ENCODE measurements at places on chromosomes 2 and 18. TPM values are rescaled to one million over a fixed set of nuclear protein-coding genes. Genes with fewer than 3 reads are reported as not detected.

DNA sequence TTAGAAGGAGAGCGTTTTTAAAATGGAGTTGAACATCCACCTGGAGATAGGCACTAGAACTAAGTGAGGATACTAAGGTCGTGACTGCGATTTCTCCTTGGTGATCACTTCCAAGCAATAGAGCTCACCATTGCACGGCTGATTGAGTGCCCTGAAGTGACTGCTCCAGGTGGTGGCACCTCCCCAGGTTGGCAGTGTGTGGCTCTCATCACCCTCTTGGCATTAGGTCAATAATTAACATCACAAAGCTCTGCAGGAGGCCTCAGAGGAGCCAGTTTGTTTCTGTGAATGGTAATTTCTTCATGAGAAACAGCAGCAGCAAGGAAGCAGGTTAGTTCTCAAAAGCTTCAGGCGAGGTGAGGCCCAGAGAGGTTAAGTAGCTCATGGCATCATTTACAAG, 259.6 kb downstream of the CLIP4 start:
- DNase-seq = no peak
- no peaks in the 10 kb centered on the region for H3K36me3 ChIP-seq
- no peaks in the 10 kb centered on the region for H3K27me3 ChIP-seq
- no peaks in the 10 kb centered on the region for H3K4me1 ChIP-seq

DNA sequence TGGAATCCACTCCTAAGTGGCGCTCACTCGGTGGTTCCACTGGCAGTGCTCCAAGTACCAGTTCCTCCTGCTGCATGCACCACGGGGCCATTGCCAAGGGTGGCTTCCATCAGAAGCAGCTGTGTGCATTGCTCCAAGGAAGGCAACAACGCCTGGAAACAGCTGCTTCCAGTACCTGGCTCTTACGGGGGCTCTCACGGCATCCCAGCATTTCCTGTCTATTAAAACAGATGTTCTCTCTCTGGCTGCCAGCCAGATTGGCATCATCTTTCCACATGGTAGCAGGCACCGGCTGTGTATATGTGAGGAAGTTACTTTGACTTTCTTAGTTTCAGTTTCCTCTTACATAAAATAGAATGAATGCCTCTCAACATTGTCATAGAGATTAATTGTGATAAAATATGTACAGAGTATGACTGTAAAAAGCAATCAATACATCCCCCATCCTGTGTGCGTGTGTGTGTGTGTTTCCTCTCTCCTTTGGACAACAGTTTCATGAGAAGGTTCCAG, 84.9 kb downstream of the CMPK2 start:
- no peaks in the 10 kb centered on the region for H3K27me3 ChIP-seq
- H3K4me1 ChIP-seq = peaks cover 7% of the 10 kb centered on the region
- no peaks in the 10 kb centered on the region for H3K36me3 ChIP-seq
- DNase-seq = peak; percentile 73
- no peak overlapping the region for H3K27ac ChIP-seq

- H3K27ac ChIP-seq = no peak overlapping the region
- peaks cover 20% of the 10 kb centered on the region for H3K4me1 ChIP-seq
Observed at GRCh38 chr2:237479747-237480146, 7.3 kb upstream of the MLPH start.

DNA sequence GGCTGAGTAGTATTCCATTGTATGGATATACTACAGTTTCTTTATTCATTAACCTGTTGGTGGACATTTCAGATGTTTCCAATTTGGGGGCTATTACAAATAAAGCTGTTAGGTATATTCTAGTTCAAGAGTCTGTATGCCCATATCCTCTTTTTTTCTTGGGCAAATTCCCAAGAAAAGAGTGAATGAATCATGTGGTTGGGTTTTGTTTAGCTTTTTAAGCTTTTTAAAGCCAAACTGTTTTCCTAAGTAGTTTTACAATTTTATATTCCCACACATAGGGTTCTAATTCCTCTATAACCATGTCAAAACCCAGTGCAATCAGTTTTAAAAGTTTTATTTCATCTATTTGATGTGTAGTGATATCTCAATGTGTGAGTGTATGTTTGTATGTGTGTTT, 44.9 kb upstream of the BAZ2B start:
- H3K36me3 ChIP-seq = no peaks in the 10 kb centered on the region
- DNase-seq = no peak
- no peaks in the 10 kb centered on the region for H3K27me3 ChIP-seq
- H3K27ac ChIP-seq = no peak overlapping the region
- no peak overlapping the region for H3K4me3 ChIP-seq
- no peaks in the 10 kb centered on the region for H3K4me1 ChIP-seq

DNA sequence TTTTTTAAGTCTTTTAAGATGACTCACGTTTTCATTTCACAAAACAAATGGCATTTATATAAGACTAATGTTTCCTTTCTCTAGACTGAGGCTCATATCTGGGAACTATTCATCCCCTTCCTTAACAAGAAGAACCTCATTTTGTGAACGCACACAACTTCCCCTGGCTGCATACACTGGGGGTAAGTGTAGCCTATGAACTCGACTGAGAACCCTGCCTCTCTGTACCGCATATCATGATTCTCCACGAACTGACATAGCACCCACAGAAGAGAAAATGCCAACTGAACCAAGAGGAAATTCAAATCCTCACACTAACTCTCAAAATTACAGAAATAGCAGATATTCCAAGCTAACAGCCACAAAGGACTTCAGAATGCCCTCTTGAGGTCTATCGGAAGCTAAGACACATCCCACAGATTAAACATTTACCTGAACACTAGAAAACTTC, 236.7 kb downstream of the TCF4 start:
- H3K4me3 ChIP-seq = no peak overlapping the region
- H3K27ac ChIP-seq = no peak overlapping the region
- no peaks in the 10 kb centered on the region for H3K27me3 ChIP-seq
- no peaks in the 10 kb centered on the region for H3K36me3 ChIP-seq
- peaks cover 7% of the 10 kb centered on the region for H3K4me1 ChIP-seq

- H3K27ac ChIP-seq = no peak overlapping the region
- H3K4me3 ChIP-seq = no peak overlapping the region
- H3K36me3 ChIP-seq = no peaks in the 10 kb centered on the region
- no peaks in the 10 kb centered on the region for H3K4me1 ChIP-seq
- DNase-seq = no peak
Observed at GRCh38 chr2:158120102-158120501, 18.4 kb downstream of the UPP2 start.

DNA sequence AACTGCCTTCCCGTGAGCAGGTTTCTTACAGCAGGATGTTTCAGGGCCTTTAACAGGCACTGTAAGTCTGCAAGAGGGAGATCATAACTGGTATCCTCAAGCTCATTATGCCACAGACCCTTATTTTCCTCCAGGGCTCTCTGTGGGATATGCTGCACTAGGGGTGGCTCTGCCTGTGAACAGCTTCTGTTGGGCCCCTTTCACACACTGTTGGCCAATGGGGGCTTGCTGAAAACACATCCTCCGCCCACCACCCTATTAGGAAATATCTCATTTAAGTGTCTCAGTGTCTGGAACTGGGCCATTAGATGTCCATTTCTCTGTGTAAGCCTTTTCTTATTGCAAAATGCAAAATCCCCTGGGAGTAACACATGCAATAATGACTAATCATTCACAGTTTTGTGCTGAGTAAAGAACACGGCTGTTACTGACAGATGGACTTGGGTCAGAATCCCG, 414.3 kb upstream of the HS6ST1 start:
- H3K27me3 ChIP-seq = no peaks in the 10 kb centered on the region
- DNase-seq = peak; percentile 94
- no peak overlapping the region for H3K4me3 ChIP-seq
- peaks cover 9% of the 10 kb centered on the region for H3K4me1 ChIP-seq
- no peaks in the 10 kb centered on the region for H3K36me3 ChIP-seq
- no peak overlapping the region for H3K27ac ChIP-seq

- no peak for DNase-seq
- H3K36me3 ChIP-seq = no peaks in the 10 kb centered on the region
- H3K27ac ChIP-seq = no peak overlapping the region
- no peak overlapping the region for H3K4me3 ChIP-seq
- H3K4me1 ChIP-seq = no peaks in the 10 kb centered on the region
- H3K27me3 ChIP-seq = no peaks in the 10 kb centered on the region
Observed at GRCh38 chr2:162060532-162060931, 13.5 kb downstream of the DPP4 start.

DNA sequence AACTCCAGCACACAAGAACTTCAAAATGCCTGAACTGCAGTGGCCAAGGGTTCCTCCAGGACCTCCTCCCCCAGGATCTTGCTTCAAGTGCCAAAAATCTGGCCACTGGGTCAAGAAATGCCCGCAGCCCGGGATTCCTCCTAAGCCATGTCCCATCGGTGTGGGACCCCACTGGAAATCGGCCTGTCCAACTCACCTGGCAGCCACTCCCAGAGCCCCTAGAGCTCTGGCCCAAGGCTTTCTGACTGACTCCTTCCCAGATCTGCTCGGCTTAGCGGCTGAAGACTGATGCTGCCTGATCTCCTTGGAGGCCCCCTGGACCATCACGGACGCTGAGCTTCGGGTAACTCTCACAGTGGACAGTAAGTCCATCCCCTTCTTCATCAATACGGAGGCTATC, 306.4 kb downstream of the RBM43 start:
- H3K27me3 ChIP-seq = no peaks in the 10 kb centered on the region
- H3K4me1 ChIP-seq = no peaks in the 10 kb centered on the region
- DNase-seq = no peak
- no peak overlapping the region for H3K27ac ChIP-seq

GRCh38 chr2:26298286-26298637, 47.7 kb upstream of the SELENOI start:
- H3K4me3 ChIP-seq = no peak overlapping the region
- DNase-seq = no peak
- H3K4me1 ChIP-seq = no peaks in the 10 kb centered on the region
- peak overlapping the region; percentile 90 for H3K27ac ChIP-seq

- DNase-seq = no peak
- H3K27ac ChIP-seq = no peak overlapping the region
- no peaks in the 10 kb centered on the region for H3K36me3 ChIP-seq
- no peak overlapping the region for H3K4me3 ChIP-seq
- H3K27me3 ChIP-seq = no peaks in the 10 kb centered on the region
Observed at GRCh38 chr18:67151366-67151765, 365.2 kb downstream of the DSEL start.

DNA sequence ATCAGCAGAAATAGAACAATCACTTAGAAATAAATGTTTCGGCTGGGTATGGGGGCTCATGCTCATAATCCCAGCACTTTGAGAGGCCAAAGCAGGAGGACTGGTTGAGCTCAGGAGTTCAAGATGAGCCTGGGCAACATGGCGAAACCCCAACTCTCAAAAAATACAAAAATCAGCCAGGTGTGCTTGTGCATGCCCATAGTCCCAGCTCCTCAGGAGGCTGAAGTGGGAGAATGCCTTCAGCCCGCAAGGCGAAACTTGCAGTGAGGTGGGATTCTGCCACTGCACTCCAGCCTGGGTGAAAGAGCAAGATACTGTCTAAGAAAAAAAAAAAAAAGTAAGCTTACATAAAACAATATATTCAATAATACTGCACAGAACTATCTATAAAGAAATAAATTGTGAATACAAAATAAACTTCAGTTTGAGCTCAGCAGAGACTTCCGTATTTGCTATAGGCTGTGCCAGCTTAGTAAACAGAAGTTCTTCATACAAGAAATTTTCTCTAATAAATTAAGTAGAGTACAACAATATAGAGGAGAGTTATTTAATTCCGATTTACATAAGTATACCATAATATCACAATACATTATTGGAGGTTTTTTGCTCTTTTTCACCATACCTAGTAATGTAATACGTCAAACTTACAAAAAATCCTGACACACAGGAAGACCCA, 43.6 kb downstream of the SRBD1 start:
- H3K27me3 ChIP-seq = no peaks in the 10 kb centered on the region
- H3K4me1 ChIP-seq = no peaks in the 10 kb centered on the region
- H3K27ac ChIP-seq = peak overlapping the region; percentile 78
- DNase-seq = no peak

DNA sequence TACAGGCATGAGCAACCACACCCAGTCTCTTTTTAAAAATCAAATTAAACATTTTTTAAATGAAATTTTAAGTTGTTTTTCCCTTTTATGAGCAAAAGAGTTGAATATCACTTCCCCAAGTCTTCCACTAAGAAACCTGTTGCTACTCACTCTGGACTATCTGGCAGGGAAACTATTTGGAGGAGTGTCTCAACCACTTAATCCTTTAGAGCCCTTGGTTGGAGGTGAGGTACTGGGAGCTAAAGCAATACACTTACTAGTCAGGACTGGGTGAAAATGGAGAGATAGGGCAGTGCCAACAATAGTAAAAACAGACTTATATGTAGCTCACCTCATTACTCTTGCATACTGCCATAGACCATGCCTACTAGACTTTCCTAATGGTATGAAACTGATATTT, 135.5 kb downstream of the RND3 start:
- H3K4me1 ChIP-seq = no peaks in the 10 kb centered on the region
- H3K36me3 ChIP-seq = no peaks in the 10 kb centered on the region
- no peak overlapping the region for H3K4me3 ChIP-seq
- no peaks in the 10 kb centered on the region for H3K27me3 ChIP-seq

GRCh38 chr2:17614174-17614930, 73.9 kb downstream of the VSNL1 start:
- no peak overlapping the region for H3K4me3 ChIP-seq
- peaks cover 4% of the 10 kb centered on the region for H3K4me1 ChIP-seq
- no peak overlapping the region for H3K27ac ChIP-seq
- no peak for DNase-seq
- no peaks in the 10 kb centered on the region for H3K27me3 ChIP-seq

- DNase-seq = peak; percentile 57
- H3K4me1 ChIP-seq = no peaks in the 10 kb centered on the region
- H3K4me3 ChIP-seq = no peak overlapping the region
- H3K27me3 ChIP-seq = peaks cover 14% of the 10 kb centered on the region
- H3K27ac ChIP-seq = no peak overlapping the region
Observed at GRCh38 chr2:106579750-106580197, 92.6 kb downstream of the CD8B2 start.

DNA sequence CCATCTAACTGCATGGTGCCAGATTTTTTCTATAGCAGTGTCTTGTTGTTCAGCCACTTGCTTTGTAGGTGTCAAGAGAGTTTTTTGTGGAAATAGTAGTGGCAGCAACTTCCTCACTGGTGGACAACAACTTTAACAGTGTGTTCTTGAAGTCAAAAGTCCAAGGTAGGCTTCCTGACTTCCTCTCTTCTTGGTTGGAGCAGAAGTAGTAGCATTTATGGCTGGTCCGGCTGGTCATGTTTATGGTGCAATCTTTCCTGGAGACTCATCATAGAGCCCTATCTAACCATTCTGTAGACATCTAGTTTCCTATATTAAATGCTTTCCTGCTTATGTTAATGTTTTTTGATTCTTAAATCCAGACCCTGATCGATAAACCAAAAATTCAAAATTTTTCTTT, 11.7 kb downstream of the GPR75 start:
- no peak for DNase-seq
- no peaks in the 10 kb centered on the region for H3K27me3 ChIP-seq
- no peak overlapping the region for H3K27ac ChIP-seq
- no peaks in the 10 kb centered on the region for H3K4me1 ChIP-seq
- H3K36me3 ChIP-seq = peaks cover under 1% of the 10 kb centered on the region

GRCh38 chr2:231200805-231201474, 2.5 kb downstream of the ARMC9 start:
- no peak overlapping the region for H3K27ac ChIP-seq
- H3K4me1 ChIP-seq = peaks cover 7% of the 10 kb centered on the region
- no peak for DNase-seq

The PROKR1 gene
- not detected for total RNA-seq

The DIPK1C gene
- not detected for total RNA-seq

The STK25 gene
- total RNA-seq = 182 TPM

The CLEC4F gene
- total RNA-seq = 0.31 TPM

The PLGLB1 gene
- 0.92 TPM for total RNA-seq

The TNFRSF11A gene
- 4.3 TPM for total RNA-seq

The TEKT4 gene
- total RNA-seq = 4.1 TPM

The CD8B gene
- total RNA-seq = 0.77 TPM
